ENCODE measurements at places on chromosomes 6 and 20.

GRCh38 chr6:129646642-129647041, 63.3 kb downstream of the ARHGAP18 start:
- DNase-seq = no peak

GRCh38 chr20:51190783-51191180, 167.9 kb upstream of the KCNG1 start:
- DNase-seq = no peak

DNA sequence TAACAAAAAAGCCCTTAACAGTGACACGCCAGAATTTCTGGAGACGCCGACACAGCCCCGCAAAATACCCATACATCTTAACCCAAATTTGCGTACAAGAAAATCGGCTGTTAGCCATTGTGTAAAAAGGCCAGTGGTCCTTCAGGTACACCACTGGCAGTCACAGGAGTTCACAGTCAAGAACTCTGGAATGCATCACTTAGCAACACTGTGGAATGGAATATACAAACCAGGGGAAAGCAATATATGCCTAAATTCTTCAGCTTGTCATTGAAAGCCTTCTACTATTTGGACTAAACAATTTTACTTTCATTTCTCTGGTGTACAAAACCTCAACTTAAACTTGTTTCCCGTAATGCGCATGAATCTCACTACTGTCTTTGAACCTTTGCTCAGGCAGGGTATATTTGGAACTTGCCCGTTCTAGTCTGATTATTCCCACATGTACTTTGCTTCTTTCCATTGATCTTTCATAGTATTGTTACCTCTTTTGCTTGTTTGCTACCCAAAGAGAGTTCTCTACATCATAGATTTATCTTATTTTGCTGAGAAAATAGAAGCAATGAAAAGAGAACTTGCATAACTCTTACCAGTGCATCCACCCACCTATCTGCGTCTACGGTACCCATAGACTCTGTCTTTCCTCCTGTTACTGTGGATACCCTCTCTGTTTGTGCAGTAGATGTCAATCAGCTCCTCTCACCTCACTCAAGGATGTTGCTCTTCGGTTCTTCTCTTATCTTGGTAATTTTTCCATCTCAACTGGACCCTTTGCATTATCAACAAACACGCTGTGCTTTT, at the start of gene ARMH2:
Gene ARMH2, minus strand, starts transcription at position 178 of the 801 bp plus-strand sequence. Its CDS starts 60 bp downstream, at position 118.
- no peak for DNase-seq

- DNase-seq = no peak
These were observed 28.4 kb upstream of the NFATC2 start for GRCh38 chr20:51570739-51571459.

GRCh38 chr6:39347906-39348585, 25.5 kb upstream of the KCNK16 start:
- peak; percentile 62 for DNase-seq

GRCh38 chr6:113627480-113627879, 229.7 kb upstream of the MARCKS start:
- DNase-seq = no peak

- DNase-seq = no peak
These were observed 1.5 kb downstream of the COL21A1 start for GRCh38 chr6:56245903-56246351.

- DNase-seq = no peak
These were observed 493.3 kb downstream of the ADGRB3 start for GRCh38 chr6:69128411-69128810.

DNA sequence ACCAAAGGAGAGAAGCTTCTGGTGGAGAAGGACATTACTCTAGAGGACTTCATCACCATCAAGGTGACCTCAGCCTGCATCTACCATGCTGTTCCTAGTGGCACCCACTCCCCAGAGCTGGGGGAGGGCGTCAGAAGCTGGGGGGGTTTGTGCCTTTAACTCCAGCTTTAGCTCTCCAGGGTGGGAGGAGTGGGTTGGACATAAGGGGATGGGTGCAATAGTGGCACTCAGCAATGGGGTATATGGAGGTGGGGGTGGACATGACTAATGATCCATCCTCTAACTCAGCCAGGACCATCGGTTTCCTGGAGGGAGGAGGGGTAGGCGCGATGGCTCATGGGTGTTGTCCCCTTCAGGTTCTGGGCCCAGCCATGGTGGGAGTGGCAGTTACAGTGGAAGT, 40.1 kb downstream of the SNRPB start:
- DNase-seq = no peak

DNA sequence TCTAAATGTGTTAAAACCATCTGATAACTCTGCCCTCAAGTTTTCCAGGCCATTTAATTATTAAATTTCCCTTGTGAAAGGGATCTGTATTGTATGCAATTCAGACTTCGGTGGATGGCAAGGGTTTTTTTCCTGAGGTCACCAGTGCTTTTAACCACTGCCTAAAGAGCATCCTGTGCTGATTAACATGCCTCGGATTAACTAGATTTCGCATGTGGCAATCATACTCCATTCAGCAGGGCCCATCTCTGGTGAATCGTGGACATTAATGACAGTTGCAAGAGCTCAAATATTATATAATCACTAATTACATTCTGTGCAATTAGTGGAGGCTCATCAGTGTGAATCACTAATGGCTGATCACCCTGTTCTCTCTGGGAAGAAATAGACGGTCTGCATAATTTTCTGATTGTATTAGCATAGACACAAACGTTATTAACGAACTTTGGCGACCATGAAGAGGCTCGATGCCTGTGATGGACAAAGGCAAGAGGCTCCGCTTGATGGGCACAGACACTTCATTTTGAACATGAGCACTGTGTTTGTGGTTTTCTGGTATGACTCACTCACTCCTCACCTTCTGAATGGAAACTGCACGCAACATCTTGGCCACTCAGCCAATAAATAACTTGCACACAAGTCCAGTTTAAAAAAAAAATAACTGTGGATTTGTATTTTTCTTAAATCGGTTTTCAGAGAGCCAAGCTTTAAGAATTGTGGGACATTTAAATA, 31.4 kb downstream of the LINC00237 start:
- DNase-seq = peak; percentile 48

DNA sequence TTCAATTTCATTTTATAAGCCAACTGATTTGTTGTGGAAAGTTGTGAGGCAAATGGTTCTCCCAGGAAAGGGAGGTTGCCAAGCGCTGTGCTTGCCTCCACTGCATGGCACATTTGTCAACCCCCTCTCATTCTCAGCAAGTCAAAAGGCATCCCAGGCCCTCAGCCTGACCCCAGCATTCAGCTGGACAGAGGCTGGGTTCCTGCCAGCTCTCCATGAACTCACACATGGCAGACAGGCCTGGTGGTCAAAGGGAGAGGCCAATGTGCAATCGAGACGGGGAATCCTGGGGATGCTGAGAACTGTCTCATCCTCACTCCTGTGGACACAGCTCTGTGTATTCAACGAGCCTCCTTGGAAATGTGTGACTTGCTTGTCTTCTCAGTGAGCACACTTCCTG, 106.0 kb upstream of the CDH4 start:
- no peak for DNase-seq

GRCh38 chr20:3082955-3083952, 1.3 kb downstream of the AVP start:
- no peak for DNase-seq

DNA sequence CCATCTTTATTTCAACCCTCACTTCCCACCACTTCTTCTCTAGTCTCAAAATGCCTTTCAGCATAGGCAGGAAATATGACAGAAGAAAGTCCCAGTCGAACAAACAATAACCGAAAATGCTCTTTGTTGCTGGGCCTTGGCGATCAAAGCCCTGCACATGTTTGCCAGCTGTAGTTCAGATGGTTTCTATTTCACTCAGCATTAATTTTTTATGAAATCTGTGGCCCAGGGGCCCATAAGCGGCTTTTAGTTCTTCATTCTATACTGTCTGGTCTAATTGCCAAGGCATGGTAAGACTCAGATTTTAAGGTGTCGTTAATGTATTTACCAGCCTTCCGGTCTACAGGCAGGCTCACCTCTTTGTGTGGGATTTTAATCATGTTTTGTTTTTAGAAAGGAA, 10.9 kb upstream of the F13A1 start:
- DNase-seq = peak; percentile 39

DNA sequence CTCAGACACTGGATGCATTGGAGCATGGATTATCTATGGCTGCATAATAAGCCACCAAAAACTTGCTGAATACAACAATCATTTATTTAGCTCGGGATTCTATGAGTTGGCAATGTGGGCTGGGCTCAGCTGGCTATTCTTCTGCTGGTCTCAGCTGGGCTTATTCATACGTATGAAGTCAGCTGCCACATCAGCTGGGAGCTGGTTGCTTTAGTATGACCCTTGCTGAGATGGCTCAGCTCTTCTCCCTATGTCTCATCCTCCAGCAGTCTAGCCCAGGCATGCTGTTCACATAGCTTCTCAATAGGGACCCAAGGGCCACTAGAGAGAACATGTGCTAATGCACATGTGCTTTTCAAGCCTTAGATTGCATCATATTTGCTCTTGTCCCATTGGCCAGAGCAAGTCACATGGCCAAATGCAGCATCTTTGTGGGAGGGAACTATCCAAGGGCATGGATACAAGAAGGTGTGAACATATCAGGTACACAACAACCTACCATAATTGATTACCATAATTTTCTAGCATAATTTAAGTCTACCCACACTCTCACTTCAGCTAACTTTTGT, 444.6 kb downstream of the KIF16B start:
- DNase-seq = no peak

GRCh38 chr6:90219209-90219985, 77.2 kb downstream of the BACH2 start:
- no peak for DNase-seq

DNA sequence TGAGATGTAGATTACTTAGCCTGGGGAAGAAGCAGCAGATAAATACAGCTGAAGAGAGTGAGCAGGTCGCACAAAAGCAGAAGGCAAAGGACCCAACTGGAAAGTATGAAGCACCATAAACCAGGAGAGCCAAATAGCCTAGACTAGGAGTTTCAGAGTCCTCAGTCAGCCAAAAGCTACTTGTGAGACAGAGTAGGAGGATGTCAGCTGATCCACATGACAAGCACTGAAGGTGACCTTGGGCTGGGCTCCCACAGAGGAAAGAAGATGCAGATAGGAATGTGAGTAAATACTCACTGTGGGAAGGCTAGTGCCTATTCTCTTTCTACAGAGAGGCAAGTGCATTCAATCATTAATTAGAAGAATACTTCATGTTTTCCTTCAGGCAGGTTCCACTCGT, 274.0 kb upstream of the POU3F2 start:
- no peak for DNase-seq

DNA sequence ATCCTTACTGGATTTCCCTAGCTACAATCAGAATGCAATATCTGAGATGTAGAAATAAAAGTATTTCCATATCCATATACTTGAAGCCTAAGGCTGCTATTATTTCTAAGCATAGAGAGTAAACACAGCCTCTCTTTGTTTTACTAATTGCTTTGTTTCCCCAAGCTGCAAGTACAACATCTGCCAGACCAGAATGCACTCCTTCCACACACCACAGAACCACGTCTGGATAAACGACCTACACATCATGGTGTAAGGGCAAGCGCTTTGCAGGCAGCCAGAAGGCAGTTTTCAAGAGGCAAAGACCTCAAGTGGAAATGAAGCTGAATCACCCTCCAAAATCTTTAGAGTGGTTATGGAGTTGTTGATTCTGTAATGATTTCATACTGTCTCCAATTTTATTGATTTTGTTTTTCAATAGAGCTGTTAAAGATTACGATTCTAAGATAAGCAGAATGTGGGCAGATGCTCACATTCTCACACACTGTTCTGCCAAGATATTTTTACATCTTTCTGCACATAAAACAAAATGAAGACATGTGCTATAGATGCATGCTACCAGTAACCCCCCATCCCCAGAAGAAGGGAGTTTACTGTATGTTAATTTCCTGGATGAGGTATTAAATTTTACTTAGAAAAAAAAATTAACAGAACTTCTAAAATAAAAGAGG, 88.8 kb downstream of the THEMIS start:
- no peak for DNase-seq

GRCh38 chr6:25829375-25829774, 2.5 kb downstream of the SLC17A1 start:
- DNase-seq = no peak

GRCh38 chr6:165159460-165159859, 149.9 kb downstream of the C6orf118 start:
- no peak for DNase-seq

DNA sequence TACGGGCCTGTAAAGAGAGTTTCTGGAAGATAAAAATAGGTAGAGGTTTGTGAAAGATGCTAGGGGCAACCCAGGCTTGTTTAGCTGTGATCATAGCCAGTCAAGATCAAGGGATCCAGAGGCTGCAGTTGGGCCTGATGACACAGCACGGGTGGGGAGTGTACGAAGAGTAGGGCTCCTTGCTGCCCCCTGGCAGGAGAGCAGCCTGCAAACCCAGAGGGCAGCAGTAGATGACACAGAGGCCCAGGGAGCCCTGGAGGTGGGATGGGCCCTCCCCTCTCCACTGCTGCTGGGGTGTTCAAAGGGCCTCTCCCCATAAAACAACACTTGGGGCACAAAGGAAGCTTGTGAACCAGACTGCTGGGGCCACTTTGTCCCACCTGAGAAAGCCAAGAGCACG, 47.2 kb downstream of the VEGFA start:
- DNase-seq = no peak

- DNase-seq = no peak
These were observed 82.0 kb downstream of the PTPRK start for GRCh38 chr6:128438393-128438792.

DNA sequence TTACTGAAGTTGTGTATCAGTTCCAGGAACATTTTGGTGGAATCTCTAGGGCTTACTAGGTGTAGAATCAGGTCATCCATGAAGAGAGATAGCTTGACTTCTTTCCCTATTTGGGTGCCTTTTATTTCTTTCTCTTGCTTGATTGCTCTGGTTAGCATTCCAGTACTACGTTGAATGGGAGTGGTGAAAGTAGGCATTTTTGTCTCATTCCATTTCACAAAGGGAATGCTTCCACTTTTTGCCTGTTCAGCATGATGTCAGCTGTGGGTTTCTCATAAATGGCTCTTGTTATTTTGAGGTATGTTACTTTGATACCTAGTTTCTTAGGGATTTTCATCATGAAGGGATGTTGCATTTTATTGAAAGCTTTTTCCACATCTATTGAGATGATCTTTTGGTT, 195.3 kb downstream of the MOXD1 start:
- no peak for DNase-seq

GRCh38 chr6:15266423-15266996, 20.6 kb downstream of the JARID2 start:
- no peak for DNase-seq

Data from GM18507 (cell line).